ENCODE measurements at places on chromosomes 7 and 10. TPM values are rescaled to one million over a fixed set of nuclear protein-coding genes. Genes with fewer than 3 reads are reported as not detected.

GRCh38 chr7:134502463-134503371 lies 24.6 kb upstream of the AKR1B10 start:
- DNase-seq, result peak; percentile 23

DNA sequence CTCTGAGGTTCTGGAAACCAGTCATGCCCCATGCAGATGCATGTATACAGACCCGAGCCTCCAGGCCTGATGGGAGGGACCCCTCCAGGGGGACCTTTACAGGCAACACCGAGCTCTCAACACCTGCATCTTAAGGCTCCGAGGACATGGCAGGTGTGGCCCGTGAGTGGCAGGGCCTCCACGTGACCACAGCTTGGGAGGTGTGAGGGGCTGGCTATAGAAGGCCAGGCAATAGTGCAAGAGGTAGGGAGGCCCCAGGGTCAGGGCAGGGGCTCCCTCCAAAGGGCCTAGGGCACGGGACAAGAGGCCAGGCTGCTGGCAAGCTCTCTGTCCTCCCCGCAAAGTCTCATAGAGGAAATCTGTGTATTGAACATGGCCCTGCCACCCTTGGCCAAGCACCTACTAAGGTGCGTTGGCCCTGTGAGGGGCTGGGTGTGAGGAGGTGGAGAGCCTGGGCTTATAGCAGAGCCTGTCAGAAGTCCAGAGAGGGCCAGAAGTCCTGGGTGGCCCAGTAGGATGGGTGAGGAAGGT lies 134.2 kb downstream of the PTPN20 start:
- DNase-seq, result no peak

DNA sequence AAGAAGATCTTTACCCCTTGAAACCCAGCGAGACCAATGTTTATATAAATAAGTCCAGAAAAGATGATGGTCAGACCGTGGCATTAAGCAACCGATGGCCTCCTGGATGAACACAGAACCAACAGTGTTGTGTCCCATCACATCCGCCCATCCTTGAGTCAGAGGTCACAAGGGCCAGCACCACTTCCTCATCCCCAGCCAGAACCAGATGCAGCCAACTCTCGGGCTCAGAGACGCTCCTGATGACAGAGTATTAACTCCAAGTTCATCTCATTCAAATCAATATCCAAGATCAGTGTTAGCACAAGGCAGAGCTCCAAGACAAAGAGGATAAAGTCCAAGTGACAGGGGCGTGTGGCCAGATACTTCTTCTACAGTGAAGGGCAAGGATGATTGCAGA lies 63.5 kb downstream of the FAM53B start:
- DNase-seq, result no peak

TFEC gene
- total RNA-seq, result not detected

DNA sequence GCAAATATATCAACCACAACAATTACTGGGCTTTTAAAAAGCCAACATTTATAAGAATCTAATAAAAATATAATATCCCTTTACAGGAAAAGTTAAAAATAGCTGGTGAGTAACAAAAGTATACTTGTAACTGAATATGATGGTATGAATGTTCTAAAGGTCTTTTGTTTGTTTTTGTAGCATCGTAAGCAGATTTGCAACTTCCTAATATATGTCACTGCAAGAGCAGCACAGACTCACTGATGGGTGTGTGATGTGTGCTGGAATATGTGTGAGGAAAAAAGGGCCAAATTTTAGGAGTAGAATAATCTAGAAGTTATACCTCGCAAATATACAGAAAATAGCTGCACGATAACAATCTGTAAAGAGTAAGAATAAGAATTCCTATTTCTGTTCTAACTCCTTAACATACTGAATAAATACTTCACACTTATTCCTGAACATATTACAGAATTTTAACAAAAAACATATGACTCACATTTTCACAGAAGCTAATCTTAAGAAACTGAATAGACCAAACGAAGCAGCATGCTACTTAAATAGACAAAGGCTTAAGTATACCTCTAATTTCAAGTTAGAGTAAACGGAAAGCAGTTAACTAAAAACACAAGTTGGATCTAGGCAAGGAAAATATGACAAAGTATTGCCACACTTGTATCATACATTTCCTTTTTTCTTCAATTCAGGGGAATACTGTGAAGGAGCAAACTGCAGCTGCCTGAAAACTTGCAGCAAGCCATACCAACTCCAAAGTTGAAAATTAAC lies 9.6 kb downstream of the ETV1 start:
- DNase-seq, result no peak

DNA sequence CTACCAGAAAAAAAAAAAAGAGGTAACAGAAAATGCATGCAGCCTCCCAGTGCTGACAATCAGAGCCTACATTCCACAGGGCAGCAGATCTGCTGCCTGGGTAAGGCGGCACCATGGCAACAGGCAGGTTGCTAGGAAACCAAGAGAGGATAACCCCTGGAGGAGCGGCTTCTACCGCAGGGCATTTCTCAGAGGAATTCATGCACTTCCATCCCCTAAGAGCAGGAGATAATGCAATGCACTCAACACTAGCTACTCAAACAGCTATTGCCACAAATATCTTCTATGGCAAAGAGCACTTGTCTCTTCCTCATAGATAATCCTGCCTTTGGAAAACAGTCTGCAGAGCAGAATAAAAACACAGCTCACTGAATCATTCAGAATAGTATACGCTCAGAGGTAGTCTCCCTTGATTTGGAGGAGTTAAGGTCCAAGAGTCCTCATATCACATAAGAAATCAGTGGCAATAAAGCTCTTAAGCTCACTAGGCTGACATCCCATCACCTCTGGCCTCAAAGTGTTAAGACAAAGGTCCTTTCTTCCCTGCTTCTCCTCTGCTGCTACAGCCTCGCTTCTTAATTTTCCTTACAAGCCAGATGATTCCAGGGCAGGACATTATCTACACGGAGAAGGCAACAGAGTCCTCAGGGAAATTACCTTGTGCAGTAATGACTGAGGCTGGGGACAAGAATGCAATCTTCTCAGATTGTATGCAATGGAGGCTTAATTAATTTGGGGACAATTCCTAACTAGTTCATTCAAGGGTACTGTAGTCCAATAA lies 10.7 kb downstream of the PSAP start:
- DNase-seq, result peak; percentile 82

- no peak for DNase-seq
Observed at GRCh38 chr7:29352041-29352440, 157.5 kb downstream of the CHN2 start.
